Suppressor macrophage treated with lipopolysaccharide for 1 hour (primary cell): ENCODE measurements at places on chromosomes 5 and 9.

DNA sequence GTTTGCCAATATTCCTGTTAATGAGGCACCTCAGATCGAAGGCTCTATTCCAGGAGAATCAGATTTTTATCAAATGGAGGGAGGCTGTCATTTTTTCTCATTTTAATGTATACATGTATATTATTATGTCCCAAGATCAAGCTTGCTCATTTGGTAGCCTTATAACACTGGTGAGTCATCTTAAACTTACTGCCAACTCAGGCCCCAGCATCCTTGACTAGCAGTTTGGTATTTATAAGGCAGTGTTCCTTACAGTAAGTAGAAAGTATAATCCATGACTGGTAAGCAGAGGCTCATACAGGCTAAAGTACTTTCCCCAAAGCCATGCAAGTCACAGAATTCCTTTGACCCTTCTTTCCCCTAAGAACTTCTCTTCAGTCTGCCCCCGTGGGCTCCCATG, 90.7 kb upstream of the NR3C1 start:
- peak; percentile 25 for DNase-seq

DNA sequence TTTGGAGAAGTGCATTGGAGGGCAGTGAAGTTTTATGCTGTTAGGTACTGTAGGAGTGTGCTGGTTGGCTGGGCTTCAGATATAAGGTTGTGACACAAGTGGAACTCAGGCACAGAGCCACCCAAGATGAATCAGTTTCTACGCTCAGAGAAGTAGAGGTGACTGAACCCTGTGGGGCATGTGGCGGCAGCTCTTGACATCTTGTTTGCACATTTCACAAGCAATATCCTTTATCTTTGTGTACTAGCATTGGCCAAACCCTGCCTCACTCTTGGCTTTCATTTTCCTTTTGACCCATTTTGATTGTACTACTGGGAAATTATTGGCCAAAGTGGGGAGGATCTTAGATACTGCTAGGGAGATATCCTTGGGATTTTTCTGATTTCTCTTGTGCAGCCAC, 110.0 kb downstream of the PSAT1 start:
- no peak for DNase-seq

DNA sequence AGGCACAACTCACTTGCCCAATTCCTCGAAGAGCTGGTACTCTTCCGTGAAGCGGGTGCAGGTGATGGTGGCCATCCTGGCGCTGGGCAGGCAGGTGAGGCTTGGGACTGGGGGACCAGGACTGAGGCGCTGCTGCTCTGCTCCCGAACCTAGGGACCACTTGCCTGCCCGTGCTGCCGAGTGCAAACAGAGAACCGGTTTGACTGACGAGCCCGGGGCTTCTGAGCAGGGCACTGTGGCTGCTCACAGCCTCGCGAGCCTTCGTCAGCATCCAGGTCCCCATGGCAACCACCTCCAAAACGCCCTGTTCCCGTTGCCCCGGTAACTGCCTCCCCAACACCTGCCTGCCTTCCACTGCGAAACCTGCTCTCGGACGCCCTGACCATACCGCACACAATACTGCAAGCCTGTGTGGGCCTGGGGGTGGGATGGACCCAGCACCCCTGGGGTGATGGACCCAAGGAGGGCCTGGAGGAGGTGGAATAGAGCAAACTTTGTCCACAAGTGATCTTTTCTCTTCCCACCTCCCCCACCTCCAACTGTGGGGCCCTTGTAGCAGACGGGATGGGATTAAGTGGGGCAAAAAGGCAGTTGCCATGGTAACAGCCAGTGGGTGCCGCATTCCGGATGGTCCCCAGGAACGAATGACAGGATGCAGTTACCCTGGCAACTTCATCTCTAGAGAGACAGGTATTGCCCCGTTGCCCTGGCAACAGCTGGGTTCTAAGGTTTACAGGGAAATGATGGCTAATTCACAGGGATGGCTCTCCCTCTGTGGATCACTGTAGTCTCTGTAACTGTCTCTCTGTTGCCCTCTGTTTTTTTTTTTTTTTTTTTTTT, at the start of gene CAMK2A:
Gene CAMK2A, minus strand, starts transcription at position 223 of the 840 bp plus-strand sequence. Its CDS starts 148 bp downstream, at position 75.
- DNase-seq: no peak

DNA sequence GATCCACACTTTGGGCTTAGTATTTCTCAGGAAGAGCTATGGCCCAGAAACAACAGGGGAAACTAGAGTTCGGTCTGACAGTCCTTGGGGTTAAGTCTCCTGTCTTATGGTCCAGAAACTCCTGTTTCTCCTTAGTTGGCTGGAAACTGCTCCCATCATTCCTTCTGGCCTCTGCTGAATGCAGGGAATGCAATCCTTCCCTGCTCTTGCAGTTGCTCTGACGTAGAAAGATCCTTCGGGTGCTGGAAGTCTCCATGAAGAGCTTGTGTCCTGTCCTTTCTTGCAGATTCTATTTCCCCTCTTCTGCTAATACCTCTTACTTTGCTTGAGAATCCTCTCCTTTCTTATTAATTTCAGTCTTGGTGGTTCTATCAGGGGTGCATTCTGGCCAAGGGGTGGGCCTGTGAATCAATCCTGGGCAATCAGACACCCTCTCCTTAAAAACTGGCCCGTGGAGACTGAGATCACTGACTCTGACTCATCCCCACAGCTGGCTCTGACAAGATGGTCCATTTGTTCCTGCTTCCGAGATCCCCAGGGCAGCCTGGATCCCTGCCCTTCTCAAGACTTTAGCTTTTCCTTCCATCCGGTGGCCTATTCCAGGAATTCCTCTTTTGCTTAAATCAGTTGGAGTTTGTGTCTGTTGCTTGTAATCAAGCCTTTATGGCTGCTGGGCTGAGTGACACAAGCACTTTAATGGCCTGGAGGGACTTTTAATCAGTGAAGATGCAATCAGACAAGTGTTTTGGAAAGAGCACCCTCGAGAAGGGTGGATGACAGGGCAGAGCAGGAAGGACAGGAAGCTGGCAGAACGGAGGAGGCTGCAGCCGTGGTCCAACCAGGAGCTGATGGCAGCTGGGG, 23.7 kb downstream of the PTGS1 start:
- peak; percentile 64 for DNase-seq

- no peak for DNase-seq
Measured at GRCh38 chr5:58548068-58548467, 34.8 kb upstream of the RAB3C start.

GRCh38 chr9:116323571-116323970, 170.0 kb downstream of the PAPPA start:
- no peak for DNase-seq

DNA sequence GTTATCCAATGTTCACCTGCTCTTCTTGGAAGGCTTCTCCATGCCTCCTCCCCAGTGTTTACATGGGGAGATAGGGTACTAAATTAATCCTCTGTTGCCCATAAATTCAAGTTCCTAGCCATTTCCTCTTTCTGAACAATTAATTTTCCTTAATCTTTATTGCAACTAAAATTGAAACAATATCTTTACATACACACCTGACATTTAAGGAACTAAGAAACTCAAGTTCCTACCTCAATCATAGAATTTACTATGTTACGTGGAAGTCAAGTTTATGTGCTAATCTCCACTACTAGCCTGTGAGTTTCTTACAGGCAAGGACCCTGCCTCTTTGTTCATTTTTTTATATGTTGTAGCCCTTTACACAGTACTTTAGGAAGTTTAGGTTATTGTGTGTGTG, 10.1 kb upstream of the ADRB2 start:
- no peak for DNase-seq

GRCh38 chr9:94780516-94780950, 54.0 kb downstream of the AOPEP start:
- DNase-seq: no peak

- no peak for DNase-seq
Measured at GRCh38 chr9:26725573-26725972, 167.0 kb downstream of the CAAP1 start.

DNA sequence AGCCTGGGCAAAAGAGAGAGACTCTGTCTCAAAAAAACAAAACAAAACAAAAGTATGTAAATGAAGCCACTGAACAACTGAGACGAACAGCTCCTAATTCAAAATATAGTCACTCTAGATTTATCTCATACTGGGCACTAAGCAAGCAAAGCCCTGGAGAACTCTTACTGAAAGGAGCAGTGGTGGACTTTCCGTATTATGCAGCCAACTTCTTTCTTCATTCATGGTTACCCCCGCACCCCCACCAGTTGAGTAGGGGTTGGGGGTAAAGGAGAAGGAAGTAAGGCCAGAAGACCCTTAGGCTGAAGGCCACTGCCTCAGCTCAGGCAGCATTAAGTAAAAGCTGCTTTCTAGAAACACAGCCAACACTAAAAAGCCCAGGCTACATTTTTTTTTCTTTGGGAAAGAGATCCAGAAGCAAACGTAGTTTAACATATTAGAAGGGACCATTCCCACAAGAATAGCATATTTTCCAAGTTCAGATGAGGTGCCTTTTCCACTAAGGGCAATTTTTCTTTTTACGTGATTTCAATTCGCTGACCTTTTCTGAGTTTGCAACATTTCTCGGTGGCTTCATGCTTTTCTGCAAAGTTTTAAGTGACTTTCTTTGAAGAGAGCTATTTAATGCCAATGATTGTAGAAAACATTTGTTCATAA, 55.3 kb downstream of the MAPKAP1 start:
- peak; percentile 66 for DNase-seq

DNA sequence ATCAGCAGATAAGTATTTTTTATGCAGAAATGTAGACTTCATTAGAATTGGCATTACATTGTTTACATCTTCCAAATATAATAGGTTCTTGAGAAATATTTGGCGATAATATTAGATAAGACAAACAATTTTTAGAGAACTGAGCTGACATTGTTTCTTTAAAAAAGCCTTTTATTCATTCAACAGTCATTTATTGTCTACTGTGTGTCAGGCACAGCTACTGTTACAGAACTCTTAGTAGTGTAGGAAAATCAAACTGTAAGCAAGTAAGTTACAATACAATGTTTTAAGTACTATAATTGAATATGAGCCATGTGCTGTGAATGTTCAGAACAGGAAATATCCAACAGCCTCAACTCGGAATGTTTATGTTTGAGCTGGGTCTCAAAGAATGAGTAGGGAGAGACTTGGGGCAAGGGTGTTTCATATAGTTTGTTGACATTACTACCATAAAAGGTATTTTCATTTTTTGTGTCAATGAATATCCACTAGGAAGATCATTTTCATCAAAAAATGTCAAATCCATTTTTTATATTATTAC, 114.0 kb downstream of the CDC42SE2 start:
- DNase-seq: no peak

GRCh38 chr5:142634216-142635011, 51.5 kb downstream of the FGF1 start:
- no peak for DNase-seq

DNA sequence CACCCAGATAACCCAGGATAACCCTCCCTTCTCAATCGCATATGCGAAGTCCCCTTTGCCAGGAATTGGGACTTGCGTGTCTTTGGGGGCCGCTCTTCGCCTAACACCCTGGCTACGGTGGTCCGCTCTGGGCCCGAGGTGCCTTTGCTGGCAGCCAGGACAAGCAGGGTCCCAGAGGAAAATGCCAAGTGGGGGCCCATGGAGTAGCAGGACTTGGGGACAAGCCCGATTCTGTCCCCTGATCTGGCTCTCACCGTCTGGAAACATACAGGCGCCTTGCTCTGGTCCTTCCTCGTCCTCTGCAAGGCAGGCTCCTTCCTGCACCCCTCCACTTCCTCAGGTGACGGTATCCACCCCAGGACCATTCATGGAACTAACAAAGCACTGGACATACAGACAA, 78.1 kb upstream of the UNC5A start:
- DNase-seq: no peak

GRCh38 chr9:69971643-69972449, 71.8 kb upstream of the MAMDC2 start:
- peak; percentile 72 for DNase-seq

GRCh38 chr5:77337686-77338085, 127.2 kb downstream of the PDE8B start:
- DNase-seq: no peak

- DNase-seq: no peak
Measured at GRCh38 chr5:116719106-116719505, 144.5 kb upstream of the SEMA6A start.

DNA sequence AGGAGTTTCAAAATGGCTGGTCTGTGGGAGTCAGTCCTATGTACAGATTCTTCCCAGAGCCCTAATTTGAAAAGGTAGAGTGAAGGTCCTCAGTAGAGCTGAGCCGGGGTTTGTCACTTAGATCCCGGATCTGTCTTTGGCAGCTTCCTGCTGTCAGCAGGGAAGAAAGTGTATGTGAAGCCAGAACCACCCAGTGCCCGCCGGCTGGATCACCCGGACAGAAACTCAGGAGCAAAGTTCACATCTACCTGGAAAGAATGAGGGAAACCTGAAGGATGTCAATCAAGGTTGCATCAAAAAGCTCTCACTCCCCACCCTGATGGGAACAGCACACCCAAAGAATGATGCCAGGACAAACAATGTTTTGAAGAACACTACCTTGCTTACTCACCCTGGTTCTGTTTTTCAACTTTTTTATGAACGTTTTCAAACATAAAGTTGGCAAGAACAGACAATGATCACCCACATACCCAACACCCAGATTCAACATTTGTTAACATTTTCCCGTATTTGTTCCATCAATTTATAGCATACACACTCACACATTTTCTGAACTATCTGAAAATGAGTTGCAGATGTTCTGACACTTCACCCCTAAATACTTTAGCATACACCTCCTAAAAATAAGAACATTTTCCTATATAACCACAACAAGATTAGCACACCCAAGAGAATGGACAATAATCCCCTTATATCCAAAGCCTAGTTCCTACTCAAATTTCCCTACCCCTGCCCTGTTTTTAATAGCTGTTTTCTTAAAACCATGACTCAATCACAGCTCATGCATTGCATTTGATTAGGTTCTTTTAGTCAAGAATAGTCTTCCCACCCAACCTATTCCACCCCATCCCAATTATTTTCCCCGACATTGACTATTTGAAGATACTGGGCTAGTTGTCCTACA, 133.9 kb downstream of the LHFPL2 start:
- no peak for DNase-seq

DNA sequence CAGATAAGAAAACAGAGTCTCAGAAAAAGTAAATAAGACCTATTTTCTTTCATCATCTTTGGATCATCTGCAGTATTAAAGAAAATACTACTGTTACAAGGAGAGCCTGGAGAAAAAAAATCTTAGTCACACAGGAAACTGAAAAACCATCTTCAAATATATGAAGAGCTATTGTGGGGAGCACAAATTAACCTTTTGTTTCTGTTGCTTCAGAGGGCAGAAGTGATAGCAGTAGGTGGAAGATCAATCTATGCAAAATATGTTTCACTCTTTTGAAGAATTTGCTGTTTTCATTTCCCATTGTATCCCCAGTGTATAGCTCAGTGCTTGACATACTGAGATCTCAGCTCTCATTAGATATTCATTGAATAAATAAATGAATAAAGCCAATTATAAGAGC, 13.1 kb upstream of the CEMIP2 start:
- no peak for DNase-seq

DNA sequence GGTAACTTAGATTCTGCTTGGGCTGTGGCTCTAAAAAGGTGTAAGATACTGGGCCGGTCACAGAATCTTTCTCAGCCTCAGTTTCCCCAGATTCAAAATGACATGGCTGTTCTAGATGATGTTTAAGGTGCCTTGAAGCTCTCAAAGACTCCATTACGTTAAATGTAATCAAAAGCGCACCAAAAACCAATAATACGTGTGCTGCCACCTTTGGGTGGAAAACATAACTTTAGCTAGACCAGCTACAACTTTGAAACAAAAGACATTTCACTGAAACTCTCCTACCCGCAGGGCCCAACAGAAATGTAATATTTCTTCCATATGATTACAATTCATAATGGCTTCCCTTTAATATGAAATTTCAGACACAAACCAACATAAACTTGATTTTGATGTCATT, 35.0 kb upstream of the PCSK5 start:
- DNase-seq: peak; percentile 42

- DNase-seq: no peak
Measured at GRCh38 chr9:6895754-6896153, 138.0 kb downstream of the KDM4C start.
